ENCODE measurements at places on chromosomes 1 and 21.

- no peak for DNase-seq
These were observed 23.4 kb upstream of the PGM1 start for GRCh38 chr1:63569640-63570316.

- no peak for DNase-seq
These were observed 6.4 kb upstream of the LGR6 start for GRCh38 chr1:202187041-202187671.

- no peak for DNase-seq
These were observed 2.2 kb downstream of the TGFB2 start for GRCh38 chr1:218347336-218347722.

DNA sequence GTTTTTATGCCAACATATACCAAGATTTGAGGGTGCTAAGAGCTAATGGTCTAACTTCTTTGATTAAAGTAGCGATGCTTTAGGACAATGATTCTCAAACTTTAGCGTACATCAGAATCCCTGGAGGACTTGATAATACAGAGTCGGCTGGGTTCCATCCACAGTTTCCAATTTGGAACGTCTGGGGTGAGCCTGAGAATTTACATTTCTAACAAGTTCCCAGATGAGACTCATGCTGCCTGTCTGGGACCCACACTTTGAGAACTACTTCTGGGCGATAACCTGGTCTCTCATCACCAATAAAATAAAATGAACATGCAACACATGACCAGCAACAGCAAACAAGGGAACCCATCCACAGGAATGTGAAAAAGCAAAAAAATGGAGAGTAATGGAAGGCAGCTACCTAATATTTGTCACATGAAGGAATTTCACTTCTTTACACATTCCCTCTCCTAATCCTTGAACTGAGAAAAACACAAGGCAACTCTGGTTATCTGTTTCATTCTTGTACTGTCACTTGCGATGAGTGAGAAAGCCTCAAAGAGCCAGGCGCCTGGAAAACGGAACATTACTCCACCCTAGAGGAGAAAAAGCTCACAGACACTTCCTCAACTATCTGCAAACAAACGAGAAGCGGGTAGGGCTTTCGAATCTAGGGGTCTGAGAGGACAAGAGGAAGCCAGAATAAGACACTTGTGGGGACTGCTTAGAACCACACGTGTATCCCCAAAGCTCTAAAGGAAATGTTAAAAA, 14.0 kb downstream of the HSF2BP start:
- no peak for DNase-seq

GRCh38 chr1:59484096-59484495, 187.2 kb downstream of the FGGY start:
- DNase-seq = no peak

- DNase-seq = no peak
These were observed 381.1 kb upstream of the KAZN start for GRCh38 chr1:14217384-14217783.

- DNase-seq = no peak
These were observed 304.5 kb downstream of the BARHL2 start for GRCh38 chr1:90412563-90412962.

DNA sequence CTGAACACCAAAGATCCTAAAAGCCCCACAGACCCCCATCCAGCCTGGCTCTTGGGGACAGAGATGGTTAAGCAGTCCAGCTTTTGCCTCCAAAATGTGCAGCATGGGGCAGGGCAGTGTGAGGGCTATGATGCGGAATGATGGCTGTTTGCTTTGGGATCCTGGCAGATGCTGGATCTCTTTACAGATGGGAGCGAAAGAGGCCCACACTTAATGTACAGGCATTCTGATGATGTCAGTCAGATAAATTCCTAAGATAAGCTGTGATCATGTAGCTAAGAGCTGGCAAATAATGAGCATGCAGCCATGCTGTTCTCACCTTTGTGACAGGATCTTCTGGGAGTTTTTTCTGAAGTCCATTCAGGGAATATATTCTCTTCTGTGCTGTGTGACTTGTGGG, 17.6 kb upstream of the KCNQ4 start:
- DNase-seq = no peak

DNA sequence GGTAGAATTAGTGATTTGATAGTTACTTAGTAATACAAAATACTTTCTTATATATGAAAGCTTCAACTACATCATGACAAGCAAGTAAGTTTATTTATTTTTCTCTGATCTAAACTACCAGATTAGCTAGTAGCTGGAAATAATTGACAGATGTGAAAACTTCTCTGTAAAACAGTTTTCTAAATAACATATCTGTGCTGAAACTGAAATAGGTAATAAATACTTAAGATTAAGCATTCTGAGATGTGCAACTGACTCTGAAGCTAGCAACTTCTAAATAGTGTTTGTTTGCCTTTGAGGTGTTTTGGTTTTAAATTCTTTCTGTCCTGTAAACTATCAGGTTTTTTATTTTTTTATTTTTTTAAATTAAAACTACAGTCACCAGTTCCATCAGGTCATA, 18.5 kb upstream of the LHX8 start:
- DNase-seq = no peak

GRCh38 chr1:18010945-18011344, 96.7 kb upstream of the IGSF21 start:
- no peak for DNase-seq

DNA sequence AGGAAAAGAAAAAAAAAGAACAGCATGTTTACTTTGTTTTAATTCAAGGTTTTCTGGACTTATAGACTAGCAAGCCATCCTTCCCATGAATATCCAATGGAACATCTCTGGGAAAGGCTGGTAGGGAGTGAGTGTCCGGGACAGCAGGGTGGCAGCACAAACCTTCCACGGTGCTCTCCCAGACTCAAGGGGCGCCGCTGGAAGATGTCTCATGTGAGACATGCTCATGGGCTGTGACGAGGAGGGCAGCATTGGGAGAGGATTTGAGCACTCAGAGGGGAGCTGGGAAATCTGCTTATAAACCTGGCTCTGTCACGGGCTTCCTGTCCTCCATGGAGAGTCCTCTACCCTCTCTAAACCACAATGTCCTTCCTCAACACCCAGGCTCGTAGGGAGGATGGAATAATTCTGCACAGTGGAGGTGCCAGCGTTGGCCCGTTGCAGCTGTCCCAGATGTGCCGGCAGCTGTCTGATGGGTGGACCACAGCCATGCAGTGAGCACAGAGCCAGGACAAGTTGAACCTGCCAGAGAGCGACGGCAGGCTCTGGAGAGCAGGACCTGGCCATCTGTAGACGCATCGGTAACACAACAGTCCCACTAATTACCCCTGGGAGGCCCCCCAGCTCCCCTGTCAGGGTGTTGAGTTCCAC, 100.1 kb upstream of the IGSF21 start:
- no peak for DNase-seq

GRCh38 chr1:77446841-77447555, 165.2 kb downstream of the AK5 start:
- DNase-seq = no peak

GRCh38 chr1:162671664-162672410, 39.6 kb downstream of the DDR2 start:
- no peak for DNase-seq

- peak; percentile 80 for DNase-seq
These were observed 6.7 kb downstream of the LMO4 start for GRCh38 chr1:87335175-87335884.

DNA sequence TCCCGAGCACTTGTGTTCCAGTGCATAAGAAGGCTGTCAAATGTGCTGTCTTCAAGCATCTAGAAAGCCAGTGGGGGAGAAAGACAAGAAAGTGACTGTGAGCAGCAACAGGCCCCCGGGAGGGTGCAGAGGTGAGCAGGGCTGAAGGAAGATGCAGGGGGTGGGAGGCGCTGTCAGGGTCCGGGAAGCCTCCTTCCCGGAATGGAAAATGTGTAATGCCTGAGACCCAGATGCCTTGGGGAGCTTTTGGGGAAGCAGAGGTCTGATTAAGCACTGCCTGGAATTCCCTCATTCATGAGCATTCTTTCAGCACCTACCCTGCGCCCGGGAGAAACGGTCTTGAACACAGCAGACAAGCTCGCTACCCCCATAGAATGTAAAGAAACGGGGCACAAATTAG, 1.3 kb downstream of the NPHP4 start:
- no peak for DNase-seq

GRCh38 chr1:150683914-150684313, 13.0 kb downstream of the GOLPH3L start:
- DNase-seq = no peak

DNA sequence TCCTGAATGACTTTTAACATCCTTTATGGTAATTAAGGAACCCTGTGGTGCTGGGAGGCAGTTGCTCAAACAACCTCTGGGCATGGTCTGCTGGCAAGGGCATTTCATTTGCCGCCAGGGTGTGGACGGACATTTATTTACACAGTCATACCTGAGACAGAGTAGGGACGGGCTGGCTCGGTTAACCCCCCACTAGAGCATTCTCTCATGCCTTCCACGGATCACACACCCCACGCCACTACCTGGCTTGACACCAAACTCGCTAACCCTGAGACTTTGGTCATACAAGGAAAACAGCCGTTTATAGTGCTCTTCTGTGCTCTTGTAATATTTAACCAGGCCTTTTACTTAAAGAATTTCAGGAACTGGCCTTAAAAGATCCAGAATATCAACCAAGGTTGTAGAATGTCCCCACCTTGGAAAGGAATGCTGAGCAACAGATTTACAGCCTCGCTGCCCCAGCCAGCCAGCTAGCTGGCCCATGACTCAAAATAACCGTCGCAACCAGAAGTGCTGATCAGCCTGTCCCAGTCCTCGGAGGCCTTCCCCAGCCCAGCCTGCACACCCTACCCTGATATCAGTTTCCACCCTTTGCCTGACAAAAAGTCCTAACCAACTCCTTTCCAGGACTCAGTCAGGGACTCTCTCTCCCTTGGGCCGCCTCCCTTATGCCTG, 6.5 kb upstream of the PDXK start:
- no peak for DNase-seq

DNA sequence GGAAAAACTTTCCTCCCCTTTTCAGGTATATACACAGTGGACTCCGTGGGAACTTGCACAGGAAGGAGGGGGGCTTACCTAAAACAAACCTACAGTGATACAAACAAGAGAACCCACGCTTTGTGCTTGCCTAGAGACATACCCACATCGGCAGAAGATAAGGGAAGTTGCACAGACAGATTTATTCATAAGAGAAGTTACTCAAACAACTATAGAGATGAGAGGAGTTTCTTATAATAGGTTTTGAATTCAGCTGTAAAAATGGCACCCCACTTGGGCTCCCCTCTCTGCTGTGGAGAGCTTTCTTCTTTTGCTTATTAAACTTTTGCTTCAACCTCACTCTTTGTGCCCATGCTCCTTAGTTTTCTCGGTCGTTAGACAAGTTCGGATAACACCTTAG, 1.8 kb upstream of the DUSP12 start:
- no peak for DNase-seq

GRCh38 chr1:153921803-153922075, 1.0 kb downstream of the GATAD2B start:
- no peak for DNase-seq

- peak; percentile 63 for DNase-seq
These were observed 37.3 kb downstream of the PABPC4 start for GRCh38 chr1:39539252-39539790.

GRCh38 chr1:231153726-231154125, 8.1 kb upstream of the TRIM67 start:
- no peak for DNase-seq

- no peak for DNase-seq
These were observed 81.9 kb downstream of the SIM2 start for GRCh38 chr21:36780861-36781260.

DNA sequence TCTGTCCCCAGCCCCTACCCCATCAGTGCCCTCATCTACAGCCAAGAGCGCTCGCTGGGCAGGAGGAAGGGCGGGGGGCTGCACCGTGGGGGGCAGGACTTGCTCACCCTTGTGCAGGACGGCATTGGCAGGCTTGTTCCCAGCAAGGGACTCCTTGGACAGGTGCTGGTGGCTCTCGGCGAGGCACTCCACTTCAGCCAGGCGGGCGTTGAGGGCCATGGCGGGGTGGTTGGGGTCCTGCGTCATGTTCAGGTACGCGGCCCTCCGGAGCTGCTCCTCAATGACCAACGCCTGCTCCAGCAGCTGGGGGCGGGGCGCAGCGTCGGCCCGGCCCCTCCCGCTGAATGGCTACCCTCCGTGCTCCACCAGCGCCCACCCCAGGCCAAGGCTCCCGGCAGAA, 64.0 kb downstream of the KCNAB2 start:
- no peak for DNase-seq

DNA sequence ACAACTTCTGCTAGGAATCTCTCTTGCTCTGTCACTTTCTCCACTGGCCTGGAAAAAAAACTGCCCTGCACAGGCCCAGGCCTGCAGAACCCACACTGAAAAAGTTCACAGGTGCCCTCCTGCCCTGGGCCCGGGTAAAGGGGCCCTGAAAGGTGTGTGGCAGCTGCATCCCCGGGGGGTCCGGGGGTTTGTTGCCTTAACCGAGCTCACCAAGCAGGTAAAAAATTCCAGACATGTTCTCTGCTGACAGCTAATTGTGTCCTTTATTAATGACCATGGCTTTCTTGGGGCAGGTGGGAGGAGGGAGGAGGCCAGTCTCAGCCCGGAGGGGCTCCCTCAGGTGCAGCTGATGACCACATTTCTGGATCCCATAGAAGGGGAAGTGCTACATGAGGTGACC, 122.9 kb downstream of the LACTBL1 start:
- DNase-seq = no peak

GRCh38 chr1:29864431-29865022, 628.2 kb downstream of the PTPRU start:
- DNase-seq = no peak

- DNase-seq = no peak
These were observed 63.1 kb downstream of the ATP5PO start for GRCh38 chr21:33852485-33852884.

- DNase-seq = no peak
These were observed 52.1 kb downstream of the STYXL2 start for GRCh38 chr1:167145965-167146364.

DNA sequence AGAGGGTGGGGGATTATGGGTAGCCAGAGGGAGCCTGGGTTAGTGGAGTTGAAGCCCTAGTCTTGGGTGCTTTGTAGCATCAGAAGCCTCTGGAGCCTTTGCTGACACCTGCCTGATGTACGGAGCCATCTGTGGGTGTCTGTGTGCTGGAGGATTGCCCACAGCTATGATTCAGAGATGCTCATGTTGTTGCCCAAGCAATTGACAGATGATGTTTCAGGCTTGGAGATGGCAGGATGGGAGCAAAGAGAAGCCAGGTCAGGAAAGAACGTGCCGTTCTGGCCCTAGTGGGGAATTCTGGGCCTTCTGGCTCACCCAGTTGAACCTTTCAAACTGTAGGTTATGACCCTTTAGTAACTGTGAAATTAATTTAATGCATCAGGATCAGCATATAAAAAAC, 27.6 kb downstream of the COQ8A start:
- DNase-seq = no peak

DNA sequence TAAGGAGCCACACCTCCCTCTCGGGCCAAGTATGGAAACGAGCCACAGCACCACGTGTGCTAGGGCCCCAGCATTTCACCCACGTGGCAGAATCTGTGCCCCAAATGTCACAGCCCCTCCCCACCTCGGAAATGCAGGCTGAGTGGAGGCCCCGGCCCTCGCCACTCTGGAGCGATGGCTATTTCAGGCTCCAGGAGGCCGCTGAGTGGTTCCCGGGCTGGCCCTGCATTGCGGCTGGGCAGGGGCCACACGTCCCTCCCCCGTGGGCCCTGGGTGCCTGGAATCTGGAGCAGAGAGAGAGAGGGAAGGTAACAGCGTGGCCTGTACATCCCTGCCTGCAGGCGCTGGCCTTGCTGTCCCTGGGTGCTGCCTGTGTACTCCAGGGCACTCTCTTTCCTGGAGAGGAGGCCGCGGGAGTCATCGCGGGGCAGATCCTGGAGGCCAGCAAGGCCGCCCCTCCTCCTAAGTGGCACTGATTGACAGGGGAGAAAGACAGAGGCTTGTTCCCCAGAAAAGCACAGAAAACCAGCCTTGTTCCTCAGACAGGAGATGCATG, 68.0 kb upstream of the TRAPPC10 start:
- DNase-seq = no peak
